ENCODE measurements at places on chromosomes 16 and 17.
A peak's percentile ranks its signal among the peaks of the same experiment; 100 is the strongest.

DNA sequence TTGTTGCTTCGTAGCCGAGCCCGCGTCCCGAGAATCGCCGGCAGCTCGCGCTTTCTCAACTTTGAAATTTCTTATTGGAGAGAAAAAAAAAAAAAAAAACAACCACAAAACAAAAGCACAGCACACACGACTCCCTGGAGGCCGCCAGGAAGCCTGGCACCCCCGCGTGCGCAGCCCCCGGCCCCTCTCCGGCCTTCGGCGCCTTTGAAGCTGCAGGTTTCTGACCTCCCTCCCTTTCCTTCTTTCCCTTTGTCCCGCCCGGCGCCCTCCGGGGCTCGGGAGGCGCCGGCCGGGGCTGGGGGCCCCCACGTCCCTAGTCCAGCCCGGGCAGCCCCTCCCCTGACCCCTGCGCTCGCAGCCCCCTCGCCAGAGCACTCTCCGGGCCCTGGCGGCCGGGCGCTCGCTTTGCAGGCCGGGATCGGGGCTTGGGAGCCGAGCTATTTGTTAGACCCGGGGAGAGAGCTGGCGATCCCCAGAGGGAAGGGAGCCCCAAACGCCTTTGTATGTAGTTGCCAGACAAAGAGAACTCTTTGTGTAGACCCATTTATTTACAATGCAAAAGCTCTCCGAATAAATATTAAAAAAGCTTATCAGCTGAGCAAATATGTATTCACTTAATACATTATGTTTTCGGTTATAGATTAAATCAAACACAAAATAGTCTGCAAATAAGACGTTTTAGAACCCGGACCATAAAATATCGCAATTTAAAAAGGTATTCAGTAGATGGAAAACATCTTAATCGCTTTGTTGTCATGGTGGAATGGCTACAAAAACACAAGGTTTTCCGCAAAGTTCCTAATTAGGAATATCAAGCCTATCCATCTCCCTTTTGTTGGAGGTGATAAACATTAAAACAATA is 2.3 kb downstream of the BAHCC1 start:
- DNase-seq = no peak

GRCh38 chr16:56225017-56225742 is 33.9 kb downstream of the GNAO1 start:
- no peak for DNase-seq

DNA sequence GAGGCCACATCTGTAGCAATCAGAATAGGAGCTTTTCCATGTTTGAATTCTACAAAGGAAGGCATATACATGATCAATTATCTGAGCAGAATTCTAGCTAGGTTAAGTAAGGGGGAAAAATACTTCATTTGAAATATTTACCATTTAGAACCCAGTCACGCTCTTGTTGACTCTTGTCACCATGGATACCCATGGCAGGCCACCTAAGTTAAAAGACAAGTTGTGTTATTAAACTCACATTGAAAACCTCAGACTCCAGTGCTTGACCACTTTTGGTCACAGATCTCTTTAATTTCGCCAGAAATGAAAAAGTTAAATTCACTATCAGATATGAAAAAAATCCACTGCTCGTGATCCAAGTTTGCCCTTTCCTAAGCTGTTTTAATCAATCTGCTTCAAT is 4.1 kb downstream of the DDX5 start:
- DNase-seq = peak; percentile 20

DNA sequence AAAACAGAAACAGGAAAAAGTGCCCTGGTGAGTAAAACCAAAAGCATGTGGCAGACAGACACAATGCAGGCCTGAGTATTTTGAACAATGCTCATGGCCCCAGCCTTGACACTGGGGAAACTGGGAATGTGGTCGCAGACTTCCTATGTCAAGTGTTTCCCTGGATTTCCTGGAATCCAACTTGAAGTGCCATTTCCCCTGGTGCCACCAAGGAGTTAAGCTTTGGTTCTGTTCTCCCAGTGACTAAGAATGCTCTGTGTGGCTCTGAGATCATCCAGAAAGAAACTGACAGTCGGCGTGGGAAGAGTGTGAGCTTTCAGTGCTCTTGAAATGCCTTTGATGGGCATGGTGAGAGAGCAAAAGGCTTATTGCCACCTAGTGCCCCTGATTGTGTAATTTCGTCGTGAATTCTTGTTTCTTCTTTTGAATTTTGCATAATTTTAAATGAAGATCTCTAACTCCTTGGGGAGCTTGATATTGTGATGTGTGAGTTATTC is 96.0 kb downstream of the YPEL2 start:
- DNase-seq = peak; percentile 7

GRCh38 chr17:65345261-65346005 is 208.3 kb downstream of the RGS9 start:
- DNase-seq = no peak

- no peak for DNase-seq
Measured at GRCh38 chr17:56945938-56946505, 14.8 kb downstream of the COIL start.

DNA sequence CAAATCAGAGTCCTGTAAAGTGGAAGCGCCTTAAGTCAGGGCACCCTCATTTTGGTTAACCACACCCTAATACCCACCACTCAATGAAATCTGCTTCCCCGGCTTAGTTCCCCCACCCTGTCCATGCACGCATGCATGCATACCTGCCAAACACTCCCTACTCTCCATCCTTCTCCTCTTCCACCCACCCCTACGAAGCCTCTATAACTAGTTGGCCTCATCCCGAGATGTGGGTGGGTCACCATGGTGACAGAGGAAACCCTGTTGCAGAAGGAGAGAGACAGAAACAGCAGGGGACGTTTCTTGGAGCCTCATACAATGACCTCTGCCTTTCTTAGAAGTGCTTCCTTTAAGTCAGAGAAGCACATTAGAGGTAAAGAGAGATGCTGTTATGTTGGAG is 46.8 kb upstream of the DNAH9 start:
- DNase-seq = no peak

GRCh38 chr16:4425378-4426020 is at the start of gene DNAJA3:
Gene DNAJA3 (plus strand): TSS chr16:4425868. CDS start chr16:4425882, 14 bp downstream.
- peak; percentile 92 for DNase-seq

DNA sequence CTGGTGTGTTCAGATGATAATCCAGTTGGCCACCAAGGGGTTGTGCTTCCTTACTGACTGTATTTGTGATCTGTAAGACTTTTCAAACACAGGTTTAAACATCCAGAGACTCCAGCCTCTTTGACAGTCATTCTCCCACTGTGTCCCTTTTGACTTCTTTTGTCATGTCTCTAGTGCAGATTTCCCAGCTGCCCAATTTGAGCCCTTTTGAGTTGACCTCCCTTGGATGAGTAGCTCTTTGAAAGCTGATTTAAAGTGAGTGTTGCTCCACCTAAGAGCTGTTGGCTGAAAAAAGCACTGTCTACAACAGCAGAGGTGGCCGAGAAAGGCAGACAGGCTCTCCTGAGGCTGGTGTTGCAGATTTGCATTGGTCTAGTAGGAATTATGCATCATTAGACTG is 188.4 kb upstream of the TBX2 start:
- DNase-seq = no peak

- no peak for DNase-seq
Measured at GRCh38 chr17:43477832-43478634, 5.7 kb upstream of the DHX8 start.

GRCh38 chr16:78509965-78510364 is 410.5 kb downstream of the WWOX start:
- DNase-seq = no peak

- DNase-seq = peak; percentile 22
Measured at GRCh38 chr16:72501739-72502593, 330.0 kb upstream of the PMFBP1 start.

DNA sequence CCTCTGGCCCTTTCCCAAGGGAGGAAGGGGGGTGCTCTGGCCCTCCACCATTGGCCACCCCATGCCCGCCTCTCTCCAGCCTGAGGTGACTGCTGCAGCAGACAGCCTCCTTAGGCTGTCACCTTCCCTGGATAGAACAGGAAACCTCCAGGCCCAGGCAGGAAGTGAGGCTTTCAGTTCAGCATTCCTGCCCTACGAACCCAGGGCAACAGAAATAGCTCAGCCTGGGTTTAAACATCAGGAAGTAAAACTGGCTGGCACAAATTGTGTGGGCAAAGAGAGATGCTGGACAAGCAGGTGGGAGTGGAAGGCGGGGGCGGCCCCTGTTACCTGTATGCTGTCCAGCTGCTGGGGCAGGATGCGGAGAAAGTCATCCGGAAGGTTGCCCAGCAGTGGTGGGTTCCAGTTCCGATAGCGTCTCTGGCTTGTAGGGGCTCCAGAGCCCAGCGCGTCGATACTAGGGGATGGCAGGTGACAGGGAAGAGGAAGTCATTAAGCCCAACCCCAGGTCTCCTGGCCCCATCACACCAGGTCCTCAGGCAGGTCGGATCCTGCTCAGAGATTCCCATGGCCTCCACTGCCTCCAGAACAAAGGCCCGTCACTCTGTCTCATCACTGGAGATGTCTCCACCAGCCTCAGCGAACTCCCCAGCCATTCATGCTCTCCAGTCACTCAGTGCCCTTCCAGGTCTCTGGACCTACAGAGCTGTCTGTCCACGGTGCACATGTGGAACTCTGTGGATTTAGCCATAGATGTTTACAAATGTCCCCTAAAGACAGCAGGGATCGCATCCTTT is 23.6 kb upstream of the MRPS23 start:
- no peak for DNase-seq

- DNase-seq = no peak
Measured at GRCh38 chr17:81480140-81481072, 32.2 kb downstream of the ACTG1 start.

GRCh38 chr17:28118362-28118761 is 75.9 kb downstream of the NLK start:
- DNase-seq = peak; percentile 8

- no peak for DNase-seq
Measured at GRCh38 chr16:82031116-82032084, 3.7 kb upstream of the HSD17B2 start.

DNA sequence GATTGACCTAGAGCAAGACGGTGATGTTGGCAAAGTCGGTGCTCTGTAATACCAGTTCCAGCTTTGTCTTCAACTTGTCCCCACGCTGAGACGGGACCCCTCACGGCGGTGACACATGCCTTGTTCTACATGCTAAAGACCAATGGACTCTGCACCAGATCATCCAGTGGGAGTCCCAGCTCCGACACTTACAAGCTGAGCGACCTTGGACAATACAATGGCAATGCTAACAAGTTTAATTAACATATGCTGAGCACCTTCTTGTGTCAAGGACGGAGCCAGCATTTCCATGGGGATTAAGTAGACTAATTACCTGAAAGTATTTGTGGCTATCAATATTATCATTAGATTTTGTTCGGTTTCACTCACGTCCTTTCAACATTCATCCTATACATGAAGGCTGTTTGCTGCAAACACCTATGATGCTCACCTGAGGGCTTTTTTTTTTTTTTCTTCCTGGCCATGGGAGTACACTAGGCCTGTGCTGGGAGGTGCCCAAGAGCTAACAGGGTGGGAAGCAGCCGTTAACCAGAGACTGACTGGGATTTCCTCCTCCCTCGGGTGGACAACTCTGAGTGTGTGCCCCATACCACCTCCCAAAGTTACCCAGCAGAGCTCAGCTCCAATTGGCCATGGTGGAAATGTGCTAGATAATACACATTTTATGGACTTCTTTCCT is 308.6 kb upstream of the ZFHX3 start:
- no peak for DNase-seq

- DNase-seq = no peak
Measured at GRCh38 chr17:5947701-5948180, 122.4 kb upstream of the WSCD1 start.

- DNase-seq = no peak
Measured at GRCh38 chr17:511001-511698, 158.5 kb upstream of the RPH3AL start.

DNA sequence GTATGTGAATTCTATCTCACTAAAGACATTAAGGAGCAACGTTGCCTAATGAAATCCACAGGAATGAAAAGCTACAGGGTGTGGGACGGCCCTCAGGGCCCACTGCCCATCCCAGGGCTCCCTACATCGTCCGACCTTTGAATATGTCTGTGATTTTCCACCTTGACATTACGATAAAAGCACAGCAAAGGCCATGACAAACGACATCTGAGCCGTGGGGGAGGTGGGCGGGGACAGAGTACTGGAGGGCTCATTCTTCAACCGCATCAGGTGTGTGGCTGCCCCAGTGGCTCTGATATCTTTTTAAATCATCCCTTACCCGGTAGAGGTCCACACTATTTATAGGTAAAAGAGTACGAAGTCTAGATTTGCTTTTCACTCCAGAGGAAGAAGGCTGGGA is 35.1 kb downstream of the LMF1 start:
- no peak for DNase-seq

- DNase-seq = no peak
Measured at GRCh38 chr16:6644916-6645315, 687.7 kb upstream of the RBFOX1 start.

DNA sequence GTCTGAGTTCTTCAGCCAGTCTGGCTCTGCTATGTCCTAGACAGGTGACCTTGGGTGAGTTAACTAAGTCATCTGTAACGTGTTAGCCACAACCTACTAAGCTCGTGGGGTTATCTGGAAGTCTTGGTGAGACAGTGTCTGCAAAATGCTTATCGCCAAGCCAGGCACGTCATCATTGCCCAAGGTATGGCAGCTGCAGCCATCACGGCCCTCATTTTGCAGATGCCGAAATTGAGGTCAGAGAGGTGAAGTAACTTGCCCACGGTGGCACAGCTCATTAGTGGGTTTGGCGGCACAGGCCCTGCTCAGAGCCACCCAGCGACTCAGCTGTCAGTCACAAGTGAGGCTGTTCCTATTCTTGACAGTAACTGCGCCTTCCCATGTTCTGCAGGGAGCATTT is 79.8 kb downstream of the CMIP start:
- peak; percentile 79 for DNase-seq

GRCh38 chr16:3954411-3954921 is 74.0 kb upstream of the CREBBP start:
- DNase-seq = no peak

GRCh38 chr17:72879877-72880276 is 212.6 kb downstream of the SLC39A11 start:
- no peak for DNase-seq

DNA sequence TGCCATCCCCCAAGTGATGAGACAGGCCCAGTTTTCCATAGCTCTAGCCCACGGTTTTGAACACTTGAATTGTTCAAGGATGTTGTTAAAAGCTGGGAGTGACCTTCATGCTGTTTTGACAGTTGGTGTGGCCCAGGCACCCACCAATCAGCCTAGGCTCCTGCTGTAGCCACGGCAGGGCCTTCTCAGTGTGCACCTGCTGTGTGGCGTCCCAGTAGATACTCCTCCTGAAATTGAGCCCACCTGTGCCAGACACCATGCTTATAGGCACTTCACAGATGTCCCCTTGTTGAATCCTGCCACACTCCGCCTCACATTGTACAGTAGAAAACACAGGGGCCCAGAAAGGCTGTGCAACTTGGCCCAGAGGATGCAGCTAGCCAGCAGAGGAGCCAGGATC is 86.4 kb downstream of the SOCS1 start:
- DNase-seq = no peak

GRCh38 chr16:27202923-27203506 is 311 bp upstream of the KDM8 start:
- DNase-seq = peak; percentile 93

Measured in CD4-positive, alpha-beta T cell treated with Interleukin-10 for 1 hour (primary cell).